ENCODE measurements at places on chromosomes 11 and 22. TPM values are rescaled to one million over a fixed set of nuclear protein-coding genes. Genes with fewer than 3 reads are reported as not detected.

DNA sequence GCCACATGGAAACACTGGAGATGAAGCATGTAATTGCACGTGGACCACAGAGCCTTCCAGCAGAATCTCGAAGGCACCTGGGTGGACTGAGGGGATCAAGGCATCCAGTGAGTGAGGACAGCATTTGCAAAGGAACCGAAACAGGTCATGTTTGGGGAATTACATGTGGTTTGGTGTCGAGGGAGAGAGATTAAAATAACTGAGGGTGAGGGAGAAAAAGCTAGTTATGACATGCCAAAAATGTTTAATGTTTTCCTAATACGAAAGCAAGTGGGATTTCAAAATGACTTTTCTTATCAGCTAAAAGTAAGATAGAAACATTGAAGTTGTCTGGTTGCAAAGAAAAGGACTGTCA lies 157.1 kb downstream of the BLID start:
- DNase-seq = no peak

GRCh38 chr22:37684803-37685615 lies 1.1 kb upstream of the NOL12 start:
- DNase-seq = no peak

DNA sequence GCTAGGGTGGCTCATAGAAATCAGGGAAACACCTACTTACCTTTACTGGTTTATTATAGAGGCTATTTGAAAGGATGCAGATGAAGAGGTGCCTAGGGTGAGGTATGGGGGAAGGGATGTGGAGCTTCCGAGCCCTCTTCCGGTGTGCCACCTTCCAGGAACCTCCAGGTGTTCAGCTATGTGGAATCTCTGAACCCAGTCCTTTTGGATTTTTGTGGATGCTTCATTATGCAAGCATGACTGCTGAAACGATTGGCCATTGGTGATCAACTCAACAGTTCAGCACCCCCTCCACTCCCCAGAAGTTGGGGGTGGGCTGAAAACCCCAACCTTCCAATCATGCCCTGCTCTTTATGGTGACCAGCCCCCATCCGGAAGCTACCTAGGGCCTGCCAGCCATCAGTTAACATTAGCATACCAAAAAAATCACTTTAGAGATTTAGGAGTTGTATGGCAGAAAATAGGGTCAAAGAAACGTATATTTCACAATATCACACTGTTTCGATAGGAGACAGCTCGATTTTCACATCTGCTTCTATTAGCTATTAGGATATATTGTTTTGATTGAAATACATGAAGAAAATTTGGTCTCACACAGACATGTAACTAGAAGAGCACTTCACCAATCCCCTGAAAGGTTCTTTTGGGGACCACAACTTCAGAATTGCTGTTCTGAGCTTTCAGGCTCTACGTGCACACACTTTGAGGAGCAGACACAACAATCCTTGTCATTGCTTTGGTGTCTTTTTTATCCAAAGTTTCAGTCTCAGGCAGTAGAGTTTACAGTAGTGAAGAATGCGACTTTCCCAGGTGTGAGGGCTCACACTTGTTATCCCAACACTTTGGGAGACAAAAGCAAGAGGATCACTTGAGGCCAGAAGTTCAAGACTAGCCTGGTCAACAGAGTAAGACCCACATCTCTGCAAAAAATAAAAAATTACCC lies 3.3 kb upstream of the POLR2G start:
- DNase-seq = no peak

SULT4A1 gene
- total RNA-seq = 0.63 TPM

CDC42EP2 gene
- 21.7 TPM for total RNA-seq

SMCO4 gene
- 35.9 TPM for total RNA-seq

All from left cardiac atrium (tissue), 4 donors.